Stimulated activated CD4-positive, alpha-beta T cell treated with anti-CD3 and anti-CD28 coated beads, Interleukin-15, amount 100 ng/mL, for 1 hour (primary cell): ENCODE measurements at places on chromosomes 3 and 15.

DNA sequence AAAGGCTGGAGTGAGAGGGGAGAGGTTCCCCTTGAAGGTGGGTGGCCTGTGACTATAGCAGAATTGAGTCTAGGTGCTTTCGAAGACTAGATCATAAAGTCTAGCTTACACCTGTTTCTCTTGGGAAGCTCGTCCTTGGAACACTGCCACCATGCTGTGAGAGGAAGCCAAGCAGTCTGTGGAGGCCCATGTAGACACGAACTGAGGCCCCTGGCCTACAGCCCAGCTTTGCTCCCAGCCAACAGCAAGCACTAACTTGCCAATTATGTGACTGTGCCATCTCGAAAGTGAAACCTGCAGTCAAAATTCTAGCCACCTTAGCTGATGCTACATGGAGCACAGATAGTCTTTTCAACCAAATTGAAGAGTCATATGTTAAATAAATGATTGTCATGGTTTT is 190.5 kb upstream of the NECTIN3 start:
- DNase-seq, result no peak

GRCh38 chr3:155350571-155350970 is 57.1 kb upstream of the STRIT1 start:
- no peak for DNase-seq

- no peak for DNase-seq
Observed at GRCh38 chr15:29114221-29115092, 155.2 kb downstream of the NSMCE3 start.

- DNase-seq, result no peak
Observed at GRCh38 chr3:114709102-114709501, 415.3 kb downstream of the TIGIT start.

DNA sequence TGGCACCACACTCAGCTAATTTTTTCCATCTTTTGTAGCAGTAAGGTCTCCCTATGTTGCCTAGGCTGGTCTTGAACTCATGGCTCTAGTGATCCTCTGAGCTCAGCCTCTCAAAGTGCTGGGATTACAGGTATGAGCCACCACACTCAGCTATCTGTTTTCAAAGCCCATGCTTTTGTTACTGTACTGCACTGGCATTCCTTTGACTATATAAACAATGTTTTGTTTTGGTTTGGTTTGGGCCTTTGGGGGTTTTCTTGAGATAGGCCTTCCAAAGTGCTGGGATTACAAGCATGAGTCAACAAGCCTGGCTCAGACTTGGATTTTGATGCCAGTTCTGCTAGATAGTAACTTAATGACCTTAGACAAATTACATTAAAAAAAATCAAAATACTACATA is 89.7 kb upstream of the GK5 start:
- no peak for DNase-seq

DNA sequence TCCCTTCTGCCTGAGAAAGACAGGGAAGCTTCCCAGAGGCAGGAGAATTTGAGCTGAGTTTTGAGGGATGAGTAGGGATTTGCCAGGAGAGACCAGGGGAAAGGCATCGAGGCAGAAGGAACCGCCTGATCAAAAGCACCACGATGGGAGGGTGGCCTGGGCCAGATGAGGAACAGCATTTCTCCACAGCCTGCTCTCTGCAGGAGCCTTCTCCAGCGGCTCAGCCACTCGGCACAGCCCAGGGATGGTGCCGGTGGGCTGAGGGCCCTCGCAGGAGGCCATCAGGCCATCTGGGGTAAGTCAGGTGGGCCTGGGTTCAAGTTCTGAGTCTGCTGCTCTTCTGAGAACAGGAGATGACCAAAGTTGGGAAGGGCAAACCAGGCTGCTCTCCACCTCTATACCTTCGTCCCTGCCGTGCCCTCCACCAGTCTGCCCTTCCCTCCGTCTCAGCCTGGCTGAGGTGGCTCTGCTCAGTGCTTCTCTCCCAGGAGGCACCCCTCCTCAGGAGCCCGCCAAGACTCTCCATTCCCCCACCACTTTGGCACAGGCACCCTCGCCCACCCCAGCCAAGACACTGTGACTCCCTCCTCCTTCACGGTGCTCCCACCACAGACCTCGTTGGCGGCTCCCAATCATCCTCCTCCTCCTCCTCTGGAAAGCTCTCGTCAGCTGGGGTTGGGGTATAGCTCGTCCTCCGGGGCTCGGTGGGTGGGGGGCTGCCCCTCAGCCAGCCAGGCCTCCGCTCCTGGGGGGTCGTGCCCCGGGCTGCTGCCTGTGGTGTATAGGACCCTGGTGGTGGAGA is 34.9 kb downstream of the GRIP2 start:
- DNase-seq, result no peak

GRCh38 chr3:33144433-33144832 is 30.6 kb downstream of the CRTAP start:
- no peak for DNase-seq
